ENCODE measurements at places on chromosomes 1 and 21.
A peak's percentile ranks its signal among the peaks of the same experiment; 100 is the strongest.

- no peak for DNase-seq
Observed at GRCh38 chr21:31041295-31042079, 3.2 kb upstream of the KRTAP19-8 start.

- DNase-seq, result no peak
Observed at GRCh38 chr1:161907265-161907664, 116.4 kb downstream of the OLFML2B start.

DNA sequence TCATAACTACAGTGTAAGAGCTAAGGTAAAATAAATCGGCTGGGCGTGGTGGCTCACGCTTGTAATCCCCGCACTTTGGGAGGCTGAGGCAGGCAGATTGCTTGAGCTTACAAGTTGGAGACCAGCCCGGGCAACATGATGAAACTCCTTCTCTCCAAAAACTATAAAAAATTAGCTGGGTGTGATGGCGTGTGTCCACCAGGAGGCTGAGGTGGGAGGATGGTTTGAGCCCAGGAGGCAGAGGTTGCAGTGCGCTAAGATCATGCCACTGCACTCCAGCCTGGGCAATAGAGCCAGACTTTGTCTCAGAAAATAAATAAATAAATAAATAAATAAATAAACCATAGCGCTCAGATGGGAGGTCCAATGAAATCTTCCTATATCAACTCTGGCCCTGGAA lies 16.7 kb upstream of the FAM110D start:
- no peak for DNase-seq

DNA sequence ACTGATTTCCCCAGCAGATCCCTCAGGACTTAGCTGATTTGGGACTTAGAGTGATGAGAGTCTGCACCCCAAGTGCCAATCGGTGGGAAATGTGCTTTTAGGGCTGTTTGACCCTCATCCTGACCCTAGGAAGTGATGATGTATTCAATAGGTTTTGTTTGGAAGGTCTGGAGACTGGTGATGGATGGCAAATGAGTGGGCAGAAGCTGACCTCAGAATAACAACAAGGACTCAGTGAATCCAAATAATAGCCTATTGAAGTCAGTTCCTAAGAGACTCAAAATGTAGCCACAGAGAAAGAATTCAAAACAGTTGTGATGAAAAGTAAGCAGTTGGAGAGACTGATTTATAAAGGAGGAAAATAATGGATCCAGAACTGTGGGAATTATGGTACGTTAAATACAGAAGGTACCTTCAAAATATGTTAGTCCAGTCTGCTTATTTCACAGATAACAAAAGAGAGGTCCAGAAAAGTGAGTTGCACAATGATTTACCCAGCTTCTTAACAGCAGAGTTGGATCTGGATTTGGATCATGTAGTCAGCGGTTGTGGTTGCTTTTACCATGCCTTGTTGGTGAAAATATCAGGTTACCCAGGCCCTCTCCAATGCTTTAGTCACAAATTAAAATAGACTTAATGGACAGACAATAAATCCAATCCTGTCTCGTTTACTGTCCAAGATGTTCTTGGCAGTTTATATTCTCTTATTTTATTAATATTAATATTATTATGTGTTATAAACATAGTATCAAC lies 123.0 kb upstream of the PTBP2 start:
- DNase-seq, result no peak

DNA sequence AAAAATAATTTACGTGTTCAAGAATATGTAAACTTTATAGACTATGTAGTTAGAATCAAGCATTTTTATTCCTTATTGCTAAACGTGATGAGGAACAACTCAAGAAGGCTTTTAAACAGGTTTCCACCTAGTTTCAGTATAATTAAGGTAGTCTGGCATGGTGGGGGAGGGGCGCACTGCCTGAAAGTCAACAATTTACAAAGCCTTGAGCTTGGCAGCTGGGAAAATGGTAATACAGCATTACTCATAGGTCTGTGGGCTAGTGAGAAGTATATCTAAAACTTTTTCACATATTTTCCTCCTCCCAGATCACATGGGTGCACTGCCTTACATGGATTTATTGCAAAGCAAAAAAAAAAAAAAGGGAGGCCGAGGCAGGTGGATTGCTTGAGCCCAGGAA lies 75.2 kb downstream of the EVI5 start:
- DNase-seq, result peak; percentile 34

DNA sequence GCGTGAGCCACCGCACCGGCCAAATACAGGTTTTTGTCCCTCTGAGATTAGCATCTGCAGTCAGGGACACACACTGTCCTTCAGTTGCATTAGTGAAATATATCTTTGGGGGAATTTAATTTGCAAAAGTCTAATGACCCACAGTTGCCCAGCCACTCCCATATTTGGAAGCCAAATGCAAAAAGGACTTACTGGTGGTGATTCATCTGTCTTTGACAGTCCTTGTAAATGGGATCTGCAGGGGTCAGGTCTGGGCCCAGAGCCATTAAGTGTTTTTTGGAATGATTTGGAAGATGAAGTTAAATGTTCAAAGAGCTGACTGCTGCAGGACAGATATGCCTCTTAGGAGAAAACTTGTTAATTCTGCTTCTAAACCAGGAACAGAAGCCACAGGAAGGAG lies 44.6 kb upstream of the DNASE2B start:
- DNase-seq, result no peak

DNA sequence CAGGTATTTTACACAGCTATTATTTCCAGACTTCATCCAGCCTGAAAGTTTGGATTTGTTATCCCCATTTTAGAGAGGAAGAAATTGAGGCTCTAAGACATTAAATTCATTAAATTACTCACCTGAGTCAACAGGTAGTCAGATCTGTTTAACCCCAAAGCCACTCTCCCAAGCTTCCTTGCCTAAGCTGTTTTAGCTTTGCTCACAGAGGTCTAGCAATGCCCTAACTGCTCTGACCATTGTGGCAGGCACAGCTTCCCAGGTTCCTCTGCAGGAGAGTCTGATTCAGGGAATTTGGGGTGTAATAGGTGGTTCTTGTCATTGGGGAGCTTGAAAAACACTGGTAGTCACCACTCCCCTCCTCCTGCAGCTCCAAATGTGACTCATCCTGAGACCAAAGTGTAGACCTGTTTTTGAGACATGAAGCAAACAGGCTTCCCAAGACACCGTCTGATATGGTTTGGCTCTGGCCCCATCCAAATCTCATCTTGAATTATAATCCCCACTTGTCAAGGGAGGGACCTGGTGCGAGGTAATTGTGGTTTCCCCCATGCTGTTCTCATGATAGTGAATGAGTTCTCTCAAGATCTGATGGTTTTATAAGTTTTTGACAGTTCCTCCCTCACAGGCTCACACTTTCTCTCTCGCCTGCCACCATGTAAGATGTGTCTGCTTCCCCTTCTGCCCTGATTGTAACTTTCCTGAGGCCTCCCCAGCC lies 142.8 kb upstream of the DNAH14 start:
- DNase-seq, result peak; percentile 12

DNA sequence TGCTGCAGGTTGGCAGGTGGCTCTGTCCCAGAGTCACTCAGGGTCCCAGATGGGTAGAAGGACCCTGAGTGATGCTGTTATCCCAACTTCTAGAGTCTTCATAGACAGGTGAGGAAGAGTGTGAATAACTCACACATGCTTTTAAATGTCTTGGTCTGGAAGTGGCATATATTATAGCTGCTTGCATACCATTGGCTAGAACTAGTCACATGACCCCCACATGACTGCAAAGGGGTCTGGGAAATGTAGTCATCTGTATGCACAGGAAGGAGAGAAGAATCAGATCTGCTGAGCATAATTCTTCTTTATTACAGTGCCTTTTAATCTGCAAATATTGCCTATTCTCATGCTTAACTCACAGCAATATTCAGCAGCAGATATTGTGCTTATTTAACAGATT lies 28.2 kb upstream of the KLHDC7A start:
- peak; percentile 69 for DNase-seq

- no peak for DNase-seq
Observed at GRCh38 chr1:11475748-11476147, 3.2 kb upstream of the DISP3 start.

DNA sequence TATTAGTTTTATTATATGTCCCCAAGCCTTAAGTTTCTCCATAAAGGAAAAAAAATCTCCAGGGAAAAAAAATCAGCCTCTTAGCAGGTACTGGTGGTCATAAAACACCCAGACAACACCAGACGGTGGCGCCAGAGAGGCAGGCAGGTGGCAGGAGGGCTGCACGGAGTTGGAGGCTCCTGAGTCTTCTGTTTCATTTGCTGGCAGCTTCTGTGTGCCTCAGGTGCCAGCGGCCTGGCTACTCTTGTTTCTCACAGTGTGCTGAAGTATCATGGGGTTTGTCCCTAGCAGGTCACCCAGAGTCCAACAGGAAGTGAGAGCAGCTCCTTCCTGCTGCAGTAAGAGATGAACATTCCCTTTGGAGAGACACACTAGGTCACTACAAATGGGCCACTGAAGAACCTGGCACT lies 123.3 kb upstream of the GADD45A start:
- DNase-seq, result peak; percentile 76

- DNase-seq, result no peak
Observed at GRCh38 chr1:167292216-167292615, 71.5 kb downstream of the POU2F1 start.

GRCh38 chr1:55073187-55073916 lies 34.0 kb downstream of the PCSK9 start:
- no peak for DNase-seq

- no peak for DNase-seq
Observed at GRCh38 chr21:42424914-42425541, 21.3 kb downstream of the UBASH3A start.

DNA sequence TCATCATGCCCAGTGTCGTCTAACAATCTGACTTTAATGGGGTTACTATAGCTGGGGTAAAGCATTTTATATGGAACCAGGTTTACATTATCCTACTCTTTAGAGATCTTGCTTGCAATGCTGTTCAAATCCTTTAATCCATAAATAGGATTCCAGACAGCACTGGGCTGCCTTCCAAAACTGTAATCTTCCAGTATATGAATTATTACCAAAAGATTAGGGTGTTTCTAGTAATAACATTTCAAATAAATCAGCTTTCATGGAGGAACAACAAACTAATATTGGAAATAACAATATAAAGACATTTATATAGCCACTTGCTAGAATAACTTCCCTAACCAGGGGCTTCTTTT lies 88.6 kb upstream of the PLXNA2 start:
- no peak for DNase-seq

- DNase-seq, result no peak
Observed at GRCh38 chr1:40384413-40384762, 10.9 kb downstream of the SMAP2 start.

GRCh38 chr1:53071167-53071865 lies 9.3 kb downstream of the PODN start:
- DNase-seq, result no peak

- no peak for DNase-seq
Observed at GRCh38 chr21:37322084-37322483, 44.5 kb upstream of the DYRK1A start.

GRCh38 chr1:183285746-183286145 lies 99.7 kb downstream of the LAMC2 start:
- DNase-seq, result no peak

GRCh38 chr1:154999571-155000410 lies 2.8 kb upstream of the ZBTB7B start:
- DNase-seq, result no peak
